ENCODE measurements at places on chromosomes 3 and 15.

DNA sequence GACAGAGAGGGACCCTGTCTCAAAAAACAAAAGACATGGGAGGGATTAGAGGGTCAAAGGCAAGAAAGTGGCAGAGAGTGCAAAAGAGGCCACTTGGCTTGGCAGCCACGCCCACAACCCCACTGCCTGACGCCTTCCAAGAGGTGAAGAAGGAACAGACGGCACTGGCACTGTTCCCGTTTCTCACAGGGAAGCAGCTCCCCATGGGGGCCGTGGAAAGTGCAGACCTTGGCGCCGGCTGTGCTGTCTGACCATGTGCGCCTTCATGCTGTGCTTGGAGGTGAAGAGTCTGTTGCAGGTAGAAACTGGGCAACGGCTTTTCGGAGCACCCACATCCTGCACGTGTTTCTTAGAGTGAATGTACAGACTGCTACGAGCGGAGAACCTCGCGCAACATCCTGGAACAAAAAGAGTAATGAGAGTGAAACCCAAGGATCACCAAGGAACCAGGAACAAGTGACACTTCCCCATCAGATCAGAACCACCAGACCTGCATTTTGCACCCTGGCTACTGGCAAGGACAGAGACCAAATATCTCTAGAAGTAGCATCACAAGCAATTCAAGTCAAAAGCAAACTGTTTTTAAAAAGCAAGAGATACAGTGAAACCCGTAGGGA lies 9.7 kb downstream of the ZXDC start:
- no peak for DNase-seq

DNA sequence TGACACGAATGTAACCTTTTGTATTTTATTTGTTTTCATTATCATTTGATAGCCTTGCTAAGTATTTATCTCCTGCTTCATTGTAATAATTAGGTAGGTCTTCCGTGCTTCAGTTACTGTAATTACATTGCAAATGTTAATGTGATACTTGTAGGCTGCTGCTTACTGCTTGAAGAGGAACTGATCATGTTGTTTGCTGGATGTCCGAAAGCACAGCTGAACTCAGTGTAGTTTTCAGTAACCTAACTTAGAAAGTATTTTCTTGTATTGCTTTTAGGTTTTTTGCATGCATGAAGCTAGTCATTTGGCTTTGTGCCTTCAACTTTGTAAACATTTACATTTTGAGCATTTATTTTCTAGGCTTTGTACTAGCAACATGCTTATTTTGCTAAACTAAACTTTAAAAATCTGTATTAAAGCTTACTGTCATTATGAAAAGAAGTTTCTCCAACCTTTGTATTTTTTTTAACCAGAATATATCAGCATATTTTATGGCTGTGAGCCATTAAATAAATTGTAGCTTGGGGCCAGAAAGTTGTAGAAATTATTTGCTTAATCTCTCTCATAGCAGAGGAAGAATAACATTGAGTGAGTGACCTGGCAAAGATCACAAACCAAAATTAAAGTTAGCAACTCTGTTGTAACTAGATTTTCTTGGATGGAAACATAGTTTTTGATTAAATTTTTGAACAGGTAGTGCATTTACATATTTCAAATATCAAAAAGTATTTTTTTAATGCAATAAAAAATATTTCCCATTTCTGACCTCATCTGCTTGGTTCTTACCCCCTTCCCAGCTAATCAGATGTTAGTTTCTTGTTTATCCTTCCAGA lies 30.7 kb downstream of the SACM1L start:
- DNase-seq, result no peak

DNA sequence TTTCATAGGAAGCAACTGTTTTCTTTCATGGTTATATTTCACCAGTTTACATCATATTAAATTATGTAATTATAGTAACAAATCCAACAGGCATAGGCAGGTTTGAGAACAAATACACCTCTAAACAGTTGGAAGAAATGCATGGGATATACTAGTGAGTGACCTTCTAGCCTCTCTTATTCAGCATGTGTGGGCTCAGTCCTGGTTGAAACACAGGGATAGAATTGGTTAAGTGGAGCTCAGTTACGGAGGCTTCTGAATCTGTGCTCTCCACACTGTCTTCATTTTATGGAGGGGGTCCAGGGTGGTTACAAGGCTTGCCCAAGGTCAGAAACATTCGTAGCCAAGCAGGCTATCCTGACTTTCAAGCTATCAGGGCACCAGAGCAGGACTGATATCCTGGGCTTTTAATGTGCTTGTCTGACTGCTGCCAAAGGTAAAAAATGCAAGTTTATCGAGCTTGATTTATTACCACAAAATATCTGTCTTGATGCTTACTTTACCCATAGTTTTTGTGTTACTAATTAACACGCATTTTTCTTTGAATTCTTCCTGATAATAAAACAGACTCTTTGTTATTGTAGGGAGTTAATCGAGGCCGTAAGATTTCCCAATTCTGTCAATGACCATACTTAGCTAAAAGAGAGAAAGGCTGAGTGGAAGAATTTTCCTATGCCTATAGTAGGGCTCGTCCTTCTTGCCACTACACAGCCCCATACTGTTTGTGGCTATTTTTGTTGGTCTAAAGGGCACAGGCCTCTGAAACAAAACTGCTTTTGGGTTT lies 89.6 kb downstream of the FILIP1L start:
- no peak for DNase-seq

- no peak for DNase-seq
Measured at GRCh38 chr3:177473903-177474302, 276.6 kb upstream of the TBL1XR1 start.

DNA sequence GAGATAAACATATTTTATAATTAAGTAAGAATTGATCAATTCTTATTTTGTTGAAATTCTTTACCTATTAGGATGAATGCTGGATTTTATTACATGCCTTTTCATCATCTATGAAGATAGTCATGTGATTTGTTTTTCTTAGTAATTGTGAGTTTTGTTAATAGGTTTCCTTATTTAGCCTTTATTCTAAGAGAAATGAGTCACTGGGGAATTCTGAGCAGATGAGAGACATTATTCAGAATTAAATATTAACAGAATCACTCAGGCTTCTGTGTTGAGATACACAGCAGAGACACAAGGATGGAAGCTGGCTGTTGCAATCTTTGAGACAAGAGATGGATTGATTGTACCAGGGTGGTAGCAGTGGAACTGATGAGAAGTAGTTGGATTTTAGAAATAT lies 7.4 kb upstream of the ANO10 start:
- DNase-seq, result no peak

GRCh38 chr3:139664958-139665357 lies 12.8 kb downstream of the NMNAT3 start:
- DNase-seq, result no peak

- peak; percentile 70 for DNase-seq
Measured at GRCh38 chr15:89874926-89875564, 18.7 kb downstream of the AP3S2 start.

GRCh38 chr3:37941608-37942508 lies 48.7 kb upstream of the VILL start:
- DNase-seq, result no peak

- no peak for DNase-seq
Measured at GRCh38 chr3:59392116-59392515, 342.3 kb upstream of the CFAP20DC start.

DNA sequence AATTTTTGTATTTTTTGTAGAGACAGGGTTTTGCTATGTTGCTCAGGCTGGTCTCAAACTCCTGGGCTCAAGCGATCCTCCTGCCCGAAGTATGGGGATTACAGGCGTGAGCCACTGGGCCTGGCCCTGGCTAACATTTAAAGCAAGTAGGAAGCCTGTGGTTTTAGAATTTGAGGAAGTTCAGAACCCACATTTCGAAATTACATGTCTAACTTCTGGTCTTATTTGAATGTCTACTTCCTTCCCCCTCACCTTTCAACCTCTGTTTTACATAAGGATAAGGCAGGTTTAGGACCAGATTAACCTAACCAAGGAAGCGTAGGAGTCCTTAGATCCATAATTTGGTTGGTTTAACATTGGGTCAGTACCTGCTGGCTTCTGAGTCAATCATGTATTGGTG lies 120.5 kb upstream of the PROK2 start:
- DNase-seq, result no peak

- no peak for DNase-seq
Measured at GRCh38 chr3:46947546-46947901, 29.0 kb downstream of the CCDC12 start.

DNA sequence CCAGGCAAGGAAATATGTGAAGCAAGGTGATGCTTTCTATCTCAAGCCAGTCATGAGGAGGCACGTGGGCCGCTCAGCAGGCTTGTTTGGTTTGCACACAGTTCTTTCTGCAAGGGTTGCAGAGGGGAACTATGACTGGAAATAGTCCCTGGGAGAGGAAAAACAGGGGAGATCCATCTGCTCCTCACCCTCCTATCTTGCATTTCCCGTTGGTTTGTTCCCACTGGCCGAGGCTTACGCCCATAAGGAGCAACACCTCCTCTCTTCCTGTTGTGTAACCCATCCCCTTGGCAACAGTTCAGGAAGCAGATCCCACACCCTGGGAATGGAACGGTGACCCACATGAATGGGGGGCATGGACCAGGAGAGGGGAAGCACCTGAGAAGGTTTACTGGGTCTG lies 72.1 kb upstream of the MAGI1 start:
- DNase-seq, result no peak

- DNase-seq, result no peak
Measured at GRCh38 chr3:42115946-42116345, 24.8 kb downstream of the TRAK1 start.

DNA sequence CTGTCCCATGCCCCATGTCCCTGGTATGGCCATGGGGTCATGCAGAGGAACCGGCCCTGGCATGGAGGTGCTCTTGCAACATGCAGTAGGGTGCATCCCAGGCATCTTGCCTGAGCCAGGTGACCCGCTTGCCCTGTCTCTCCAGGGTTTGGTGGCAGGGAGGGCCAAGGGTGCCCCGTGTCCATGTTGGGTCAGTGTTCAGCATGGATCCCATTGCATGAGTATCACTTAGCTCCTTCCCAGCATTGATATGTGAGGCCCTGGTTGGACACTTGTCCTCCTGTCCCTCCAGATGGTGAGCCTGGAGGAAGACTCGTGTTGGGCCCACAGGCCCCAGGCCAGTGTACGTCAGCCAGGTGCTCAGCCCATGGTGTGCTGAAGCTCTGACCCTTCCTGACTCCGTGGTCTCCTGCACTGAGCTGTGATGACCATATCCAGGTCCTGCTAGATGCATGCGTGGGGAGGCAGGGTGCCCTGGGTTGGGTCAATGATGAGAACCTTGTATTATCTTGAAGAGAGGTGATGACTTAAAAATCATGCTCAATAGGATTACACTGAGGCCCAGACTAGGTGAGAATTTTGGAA lies 205.0 kb downstream of the UBE3A start:
- DNase-seq, result no peak

- DNase-seq, result no peak
Measured at GRCh38 chr3:102353805-102354204, 81.0 kb upstream of the ZPLD1 start.

DNA sequence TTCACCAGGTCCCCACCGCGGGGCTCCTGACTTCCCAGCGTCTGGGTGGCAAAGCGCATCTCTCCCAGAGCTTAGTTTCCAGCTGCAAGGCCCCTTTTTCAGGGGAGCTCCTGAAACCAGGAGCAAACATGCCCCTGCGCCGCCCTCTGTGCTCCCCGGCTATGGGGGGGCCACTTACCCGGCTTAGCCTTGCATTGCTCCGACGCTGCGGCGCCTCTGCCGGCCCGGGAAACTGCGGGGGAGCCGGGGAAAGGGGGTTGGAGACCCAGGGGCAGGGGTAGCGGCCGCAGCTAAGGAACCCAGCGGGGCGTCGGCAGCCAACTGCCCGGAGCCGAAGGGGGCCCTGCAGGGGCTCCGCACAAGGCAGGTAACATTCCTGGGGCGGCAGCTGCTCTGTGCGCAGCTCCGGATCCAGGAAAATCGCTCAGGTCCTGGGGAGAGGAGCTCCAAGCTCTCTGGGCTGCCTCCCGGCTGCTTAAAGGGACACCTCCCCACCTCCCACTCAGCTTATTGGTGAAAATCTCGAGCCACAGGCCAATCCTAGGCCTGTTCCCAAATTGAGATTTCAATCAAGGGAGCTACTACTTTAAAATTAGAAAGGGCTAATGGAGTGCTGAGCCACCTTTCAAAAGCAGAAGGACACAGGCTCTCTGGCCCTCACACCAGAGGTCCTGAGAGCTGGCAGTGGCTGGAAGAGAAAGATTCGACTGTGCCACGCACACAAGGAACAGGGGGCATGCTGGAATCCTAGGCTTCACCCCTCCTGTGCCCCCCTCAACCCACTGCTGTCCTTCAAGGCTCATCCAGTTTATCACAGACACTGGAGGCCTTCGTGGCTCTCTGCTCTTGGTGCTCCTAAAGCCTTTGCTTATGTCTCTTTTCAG lies 42.7 kb upstream of the PRICKLE2 start:
- DNase-seq, result no peak

GRCh38 chr3:13852638-13853009 lies 27.2 kb downstream of the WNT7A start:
- no peak for DNase-seq

DNA sequence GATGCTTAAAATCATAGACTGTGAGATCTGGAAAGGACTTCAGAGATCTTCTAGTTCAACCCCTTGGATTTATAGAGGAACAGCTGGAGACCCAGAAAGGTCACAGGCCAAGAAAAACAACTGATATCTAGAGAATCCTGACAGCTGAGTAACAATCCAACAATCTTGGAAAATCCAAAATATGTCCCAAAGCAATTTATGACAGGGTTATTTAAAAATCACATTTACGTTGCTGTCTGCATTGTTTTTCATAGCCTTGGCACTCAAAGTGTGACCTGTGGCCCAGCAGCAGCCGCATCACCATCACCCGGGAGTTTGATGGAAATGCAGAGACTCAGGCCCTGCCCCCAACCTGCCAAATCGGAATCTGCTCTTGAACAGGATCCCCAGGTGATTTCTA lies 78.8 kb downstream of the FBN1 start:
- no peak for DNase-seq

- no peak for DNase-seq
Measured at GRCh38 chr3:81485444-81485865, 276.0 kb downstream of the GBE1 start.

DNA sequence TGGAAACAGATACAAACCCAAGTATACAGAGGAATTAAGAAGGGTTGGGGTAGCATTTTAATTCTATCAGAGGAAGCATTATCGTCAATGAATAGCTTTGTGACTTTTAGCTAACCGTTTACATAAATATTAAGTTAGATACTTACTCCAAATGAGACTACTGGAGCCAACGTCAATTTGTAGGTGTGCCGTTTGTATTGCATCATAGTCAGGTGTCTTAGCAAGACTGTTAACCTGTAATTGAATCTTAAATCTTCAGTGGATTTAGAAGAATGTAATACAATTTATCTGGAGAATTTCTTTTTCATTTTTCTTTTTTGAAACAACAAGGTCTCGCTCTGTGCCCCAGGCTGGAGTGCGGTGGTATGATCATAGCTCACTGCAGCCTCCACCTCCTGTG lies 55.1 kb downstream of the CRTC3 start:
- no peak for DNase-seq

DNA sequence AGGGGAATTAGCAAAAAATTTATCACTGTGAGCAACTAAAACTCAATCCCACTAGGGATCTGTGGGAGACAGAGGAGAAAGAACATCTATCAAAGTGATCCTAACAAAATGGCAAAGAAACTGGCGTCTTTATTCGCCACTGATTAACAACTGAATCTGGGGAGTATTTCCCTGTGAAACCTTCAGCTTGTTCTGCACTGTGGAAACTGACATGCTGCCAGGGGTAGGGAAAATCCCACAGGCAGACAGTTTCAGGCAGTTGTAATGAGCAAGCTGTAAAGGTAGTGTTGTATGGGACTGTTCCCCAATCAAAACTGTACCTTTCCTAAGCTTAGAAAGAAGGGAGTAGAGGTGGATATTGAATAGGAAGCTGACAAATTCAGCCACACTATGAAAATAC lies 611.7 kb downstream of the VGLL3 start:
- DNase-seq, result no peak
